ENCODE measurements at places on chromosomes 2 and 18.

DNA sequence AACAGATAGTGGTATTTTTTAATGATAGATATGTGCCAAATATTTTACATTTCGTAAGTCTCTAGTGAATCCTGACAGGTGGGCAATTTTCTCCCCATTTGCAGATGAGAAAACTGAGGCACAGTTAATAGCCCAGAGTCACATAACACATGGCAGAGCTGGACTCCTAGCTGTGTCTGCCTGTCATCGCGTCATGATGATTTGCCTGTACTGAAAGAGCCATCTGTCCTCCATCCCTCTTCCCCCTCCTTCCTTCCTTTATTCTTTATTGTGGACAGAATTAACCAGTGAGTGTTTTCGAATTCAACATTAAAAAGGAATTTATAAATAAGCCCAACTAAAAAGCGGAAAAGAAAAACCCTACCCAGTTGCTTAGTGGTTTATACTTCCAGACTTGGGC is 3.2 kb downstream of the DNAJB2 start:
- DNase-seq = no peak

DNA sequence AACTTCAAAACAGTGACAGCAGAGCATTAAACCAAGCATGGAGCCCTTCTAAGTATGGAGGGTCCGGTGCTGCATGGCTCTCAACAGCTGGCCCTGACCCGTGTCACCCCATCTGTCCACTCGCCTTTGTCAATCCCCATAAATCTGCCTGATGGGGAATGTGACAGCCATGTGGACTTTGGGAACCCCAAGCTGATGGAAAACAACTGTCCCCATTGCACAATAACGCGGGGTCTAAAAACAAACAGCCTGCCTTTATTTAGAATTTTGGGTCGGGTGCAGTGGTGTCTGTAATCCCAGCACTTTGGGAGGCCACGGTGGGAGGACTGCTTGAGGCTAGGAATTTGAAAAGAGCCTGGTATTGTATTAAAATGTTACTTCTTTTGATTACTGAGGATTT is 17.1 kb upstream of the THADA start:
- no peak for DNase-seq

DNA sequence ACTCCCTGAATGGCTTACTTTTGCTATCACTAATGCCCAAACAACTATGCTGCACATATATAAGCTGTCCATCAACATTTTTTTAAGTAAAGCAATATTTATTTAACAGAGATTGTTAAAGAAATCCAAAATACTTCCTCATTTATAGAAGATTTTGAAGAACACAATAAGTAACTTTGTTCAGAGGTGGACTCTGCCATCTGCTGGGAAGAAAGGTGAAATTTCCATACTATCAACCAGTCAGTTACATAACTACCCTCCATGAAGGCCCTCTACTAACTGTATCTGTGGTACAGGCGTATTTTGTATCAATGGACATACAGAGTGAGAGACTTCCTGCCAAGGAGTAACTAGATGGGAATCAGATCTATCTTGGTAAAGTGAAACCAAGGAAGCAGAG is 106.0 kb downstream of the DTNB start:
- DNase-seq = no peak

DNA sequence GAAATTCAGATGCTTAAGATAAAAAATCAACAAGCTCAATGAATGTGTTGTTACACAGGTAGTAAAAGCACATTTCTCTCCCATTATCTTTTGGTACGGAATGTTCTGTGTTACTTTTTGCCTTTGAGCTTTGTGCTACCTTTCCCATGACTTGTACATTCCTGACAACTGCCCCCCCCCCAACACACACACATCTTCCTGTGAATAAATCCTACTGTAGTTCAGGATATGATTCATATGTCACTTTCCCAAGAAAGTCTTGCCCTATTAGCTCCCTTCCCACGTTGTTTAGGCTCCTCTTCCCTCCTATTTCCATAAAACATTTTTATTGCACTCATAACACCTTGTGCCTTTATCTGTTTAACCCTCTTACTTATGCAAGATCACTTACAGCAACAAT is 442.6 kb upstream of the LRATD1 start:
- no peak for DNase-seq

GRCh38 chr2:65434592-65435241 is 2.3 kb upstream of the SPRED2 start:
- no peak for DNase-seq

DNA sequence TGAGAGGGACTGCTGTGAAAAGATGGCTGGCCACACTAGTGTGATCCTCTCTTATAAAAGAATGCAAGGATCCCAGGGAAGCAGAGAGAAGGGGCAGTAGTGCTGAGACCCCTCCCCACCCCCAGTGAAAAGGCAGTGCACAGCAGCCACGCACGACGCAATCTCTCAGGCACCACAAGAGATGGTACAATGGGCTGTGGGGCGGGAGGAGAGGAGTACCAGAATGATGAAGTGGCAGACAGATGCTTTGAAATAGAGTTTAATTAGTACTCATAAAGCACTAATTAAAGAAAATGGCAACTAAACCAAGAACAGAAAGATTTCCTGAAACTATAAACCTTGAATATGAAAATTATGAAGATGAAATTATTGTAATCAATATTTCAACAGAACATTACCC is 29.0 kb downstream of the B4GALT6 start:
- no peak for DNase-seq

DNA sequence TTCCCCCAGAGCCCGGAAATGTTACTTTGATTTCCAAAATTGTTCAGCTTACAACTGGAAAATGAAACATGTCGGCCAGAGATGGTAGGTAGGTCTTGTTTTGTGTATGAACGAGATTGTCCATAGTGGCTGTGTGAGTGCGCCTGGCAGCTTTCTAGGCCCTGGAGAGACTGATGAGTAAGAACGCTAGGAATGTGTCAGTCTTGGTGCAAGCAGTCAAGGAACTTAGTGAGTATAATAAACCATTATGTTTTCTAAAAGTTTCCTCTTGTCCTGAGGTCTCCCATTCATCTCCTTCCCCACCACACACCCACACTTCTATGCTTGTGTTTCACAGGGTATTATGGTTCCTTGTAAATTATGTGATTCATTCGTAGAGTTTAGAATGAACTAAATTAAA is 234.2 kb downstream of the CDH2 start:
- no peak for DNase-seq

DNA sequence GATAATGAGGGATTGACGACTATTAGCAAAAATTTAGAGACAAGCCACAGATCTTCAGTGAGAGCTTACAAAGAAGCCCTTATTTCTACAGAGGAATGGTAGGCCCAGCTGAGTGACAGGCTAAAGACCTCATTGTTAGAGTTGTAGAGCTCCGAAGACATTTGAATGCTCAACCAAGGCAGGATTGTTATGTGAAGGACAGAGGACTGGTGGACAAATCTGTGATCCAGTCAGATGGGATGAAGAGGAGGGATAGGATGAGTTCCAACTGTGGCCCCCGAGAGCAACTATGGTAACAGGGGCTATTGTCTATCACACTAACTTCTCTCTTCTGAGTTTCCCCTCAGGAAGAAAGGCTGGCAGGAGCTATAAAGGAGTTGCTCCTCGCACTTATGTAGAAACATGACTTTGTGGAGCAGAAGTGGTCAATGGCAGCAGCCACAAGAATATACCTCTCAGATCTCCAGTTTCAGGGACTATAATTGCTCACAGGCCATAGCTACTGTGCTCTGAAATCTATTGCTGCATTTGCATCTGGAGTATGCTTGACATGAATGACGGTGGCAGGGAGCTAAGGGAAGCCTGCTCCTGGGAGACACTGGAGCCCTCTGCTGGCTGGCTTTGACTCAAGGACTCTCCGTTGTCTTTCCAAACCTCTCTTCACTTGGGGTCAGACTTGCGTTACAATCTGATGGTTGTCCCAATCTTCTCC is 50.3 kb upstream of the GREB1L start:
- peak; percentile 73 for DNase-seq

GRCh38 chr2:46747297-46747818 is 168.2 kb downstream of the MCFD2 start:
- DNase-seq = no peak

DNA sequence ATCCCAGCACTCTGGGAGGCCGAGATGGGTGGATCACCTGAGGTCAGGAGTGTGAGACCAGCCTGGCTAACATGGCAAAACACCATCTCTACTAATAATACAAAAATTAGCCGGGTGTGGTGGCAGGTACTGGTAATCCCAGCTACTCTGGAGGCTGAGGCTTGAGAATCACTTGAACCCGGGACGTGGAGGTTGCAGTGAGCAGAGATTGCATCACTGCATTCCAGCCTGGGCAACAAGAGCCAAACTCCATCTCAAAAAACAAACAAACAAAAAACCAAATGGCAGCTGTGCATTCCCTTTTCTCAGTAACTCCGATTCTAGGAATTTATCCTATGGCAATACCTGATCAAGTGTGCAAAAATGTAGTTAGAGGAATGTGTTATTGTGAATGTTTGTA is 4.7 kb upstream of the GRHL1 start:
- no peak for DNase-seq

DNA sequence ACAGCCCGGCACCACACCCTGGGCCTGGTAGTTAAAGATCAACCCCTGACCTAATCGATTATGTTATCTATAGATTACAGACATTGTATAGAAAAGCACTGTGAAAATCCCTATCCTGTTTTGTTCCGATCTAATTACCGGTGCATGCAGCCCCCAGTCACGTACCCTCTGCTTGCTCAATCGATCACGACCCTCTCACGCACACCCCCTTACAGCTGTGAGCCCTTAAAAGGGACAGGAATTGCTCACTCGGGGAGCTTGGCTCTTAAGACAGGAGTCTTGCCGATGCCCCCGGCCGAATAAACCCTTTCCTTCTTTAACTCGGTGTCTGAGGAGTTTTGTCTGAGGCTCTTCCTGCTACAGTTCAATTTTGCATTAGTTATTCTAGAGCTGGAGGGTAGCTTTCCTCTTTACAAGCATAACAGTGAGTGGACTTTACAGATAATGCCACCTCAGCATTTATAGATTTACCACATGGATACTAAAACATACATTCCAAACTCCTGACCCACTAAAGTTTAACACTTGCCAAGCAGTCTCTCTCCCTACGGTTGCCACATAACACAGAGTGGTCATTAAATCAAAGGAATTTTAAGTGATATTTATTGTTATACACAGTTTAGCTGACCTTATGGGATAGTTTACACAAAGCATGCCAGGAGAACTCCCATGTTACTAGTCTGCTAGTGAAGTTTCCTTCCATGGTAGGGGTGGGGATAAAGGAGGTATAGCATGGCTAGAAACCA is 101.0 kb downstream of the EVA1A start:
- DNase-seq = no peak

- DNase-seq = no peak
Observed at GRCh38 chr2:177589186-177589585, 196.6 kb downstream of the AGPS start.

DNA sequence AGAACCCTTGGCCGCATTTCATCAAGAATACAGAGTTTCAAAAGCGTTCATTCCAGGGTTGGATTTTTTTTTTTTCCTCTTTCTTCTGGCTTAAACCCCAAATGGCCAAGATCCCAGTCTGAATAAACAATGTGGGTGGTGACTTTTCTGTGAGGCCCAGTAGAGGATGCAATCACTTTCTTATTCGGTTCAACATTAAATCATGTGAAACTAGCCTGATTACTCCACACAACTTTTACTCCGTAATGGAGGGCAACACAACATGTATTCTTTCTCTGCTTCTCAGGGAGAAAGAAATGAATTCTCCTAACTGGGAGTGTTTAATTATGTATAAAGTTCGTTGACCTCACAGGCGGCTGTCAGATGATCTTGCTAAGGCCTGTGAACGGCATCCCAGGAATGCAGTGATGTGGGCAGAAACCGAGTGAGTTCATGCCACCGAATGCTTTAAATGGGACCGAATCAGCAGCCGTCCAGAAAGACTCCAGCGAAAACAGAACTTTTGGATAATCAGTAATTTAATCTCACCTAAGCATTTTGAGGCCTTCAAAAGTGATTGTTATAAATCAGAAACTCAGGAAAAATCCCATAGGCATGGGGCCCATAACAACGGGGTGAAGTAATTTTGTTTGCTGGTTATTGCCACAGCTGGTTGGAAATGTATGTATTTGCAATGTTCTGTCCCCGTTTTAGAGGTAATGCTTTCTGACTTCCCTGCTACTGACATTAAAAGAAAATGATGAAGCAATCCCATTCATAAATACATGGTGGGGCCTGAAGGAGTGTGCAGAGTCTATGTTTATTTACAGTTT is 81.5 kb downstream of the BCL2 start:
- no peak for DNase-seq

- DNase-seq = no peak
Observed at GRCh38 chr2:44549856-44550255, 188.1 kb downstream of the CAMKMT start.

DNA sequence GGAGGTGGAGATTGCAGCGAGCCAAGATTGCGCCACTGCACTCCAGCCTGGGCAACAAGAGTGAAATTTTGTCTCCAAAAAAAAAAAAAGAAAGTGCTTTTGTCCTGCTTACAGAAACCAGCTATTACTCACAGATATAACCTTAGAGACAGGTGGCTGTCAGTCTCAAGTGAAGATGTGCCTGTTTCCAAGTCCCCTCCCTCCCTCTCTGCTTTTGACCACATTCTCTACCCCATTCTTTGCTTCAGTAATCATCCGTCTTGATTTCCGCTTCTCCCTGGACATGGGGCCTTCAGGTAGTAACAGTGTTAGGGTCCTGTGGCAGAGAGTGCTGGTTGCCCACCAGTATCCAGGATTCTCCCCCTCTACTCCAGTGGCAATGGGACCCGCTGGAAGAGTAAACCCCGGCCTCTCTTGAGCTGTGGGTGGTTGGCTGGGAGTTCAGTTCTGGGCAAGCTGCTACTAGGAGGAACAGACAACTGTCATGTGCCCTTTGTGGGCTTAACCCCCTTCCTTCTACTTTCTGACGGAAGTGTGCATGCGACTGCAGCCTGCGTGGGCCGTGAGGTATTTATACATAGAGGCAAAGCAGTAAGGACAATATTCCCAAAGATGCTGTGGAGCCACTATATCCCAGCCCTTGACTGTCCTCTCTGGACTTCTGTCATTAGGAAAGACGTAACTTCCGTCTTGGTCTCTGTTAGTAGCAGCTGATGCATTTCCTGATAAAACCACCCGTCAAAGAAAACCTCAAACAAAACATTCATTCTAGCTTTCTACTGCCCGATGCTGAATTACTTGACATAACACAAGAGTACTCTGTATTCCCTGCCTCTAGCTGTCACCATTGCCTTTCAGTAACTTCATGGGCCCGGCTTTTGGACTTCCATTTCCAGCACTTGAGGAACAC is 17.8 kb downstream of the PDCL3 start:
- DNase-seq = no peak

- no peak for DNase-seq
Observed at GRCh38 chr2:122034777-122035176, 279.3 kb downstream of the TSN start.

- DNase-seq = no peak
Observed at GRCh38 chr2:5042666-5043440, 649.3 kb upstream of the SOX11 start.
